Progenitor cell of endocrine pancreas (in vitro differentiated cells): ENCODE measurements at places on chromosomes 1 and 21.

DNA sequence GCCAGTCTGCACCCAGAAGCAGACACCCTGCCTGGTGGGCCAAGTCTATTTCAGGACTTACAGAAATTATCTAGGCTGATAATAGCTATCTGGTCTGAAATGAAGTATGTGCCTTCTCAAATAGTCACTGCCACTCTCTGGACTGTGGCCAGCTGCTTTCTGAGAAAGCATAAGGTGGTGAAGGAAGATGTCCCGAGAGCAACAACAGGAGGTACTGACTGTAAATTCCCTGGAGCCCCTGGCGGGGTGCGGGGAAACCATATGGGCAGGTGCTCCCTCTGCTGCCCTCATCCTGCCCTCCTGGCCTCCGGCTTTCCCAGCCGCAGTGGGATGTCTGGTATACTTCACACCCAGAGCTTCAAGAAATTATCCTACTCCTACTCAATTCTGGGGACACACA, 86.8 kb downstream of the TGFBR3 start:
- DNase-seq: no peak

GRCh38 chr1:94819945-94820746, at the start of gene SLC44A3:
TSS of gene SLC44A3 (plus strand) at chr1:94820357. CDS start at chr1:94820452, 95 bp downstream.
- DNase-seq: peak; percentile 59

DNA sequence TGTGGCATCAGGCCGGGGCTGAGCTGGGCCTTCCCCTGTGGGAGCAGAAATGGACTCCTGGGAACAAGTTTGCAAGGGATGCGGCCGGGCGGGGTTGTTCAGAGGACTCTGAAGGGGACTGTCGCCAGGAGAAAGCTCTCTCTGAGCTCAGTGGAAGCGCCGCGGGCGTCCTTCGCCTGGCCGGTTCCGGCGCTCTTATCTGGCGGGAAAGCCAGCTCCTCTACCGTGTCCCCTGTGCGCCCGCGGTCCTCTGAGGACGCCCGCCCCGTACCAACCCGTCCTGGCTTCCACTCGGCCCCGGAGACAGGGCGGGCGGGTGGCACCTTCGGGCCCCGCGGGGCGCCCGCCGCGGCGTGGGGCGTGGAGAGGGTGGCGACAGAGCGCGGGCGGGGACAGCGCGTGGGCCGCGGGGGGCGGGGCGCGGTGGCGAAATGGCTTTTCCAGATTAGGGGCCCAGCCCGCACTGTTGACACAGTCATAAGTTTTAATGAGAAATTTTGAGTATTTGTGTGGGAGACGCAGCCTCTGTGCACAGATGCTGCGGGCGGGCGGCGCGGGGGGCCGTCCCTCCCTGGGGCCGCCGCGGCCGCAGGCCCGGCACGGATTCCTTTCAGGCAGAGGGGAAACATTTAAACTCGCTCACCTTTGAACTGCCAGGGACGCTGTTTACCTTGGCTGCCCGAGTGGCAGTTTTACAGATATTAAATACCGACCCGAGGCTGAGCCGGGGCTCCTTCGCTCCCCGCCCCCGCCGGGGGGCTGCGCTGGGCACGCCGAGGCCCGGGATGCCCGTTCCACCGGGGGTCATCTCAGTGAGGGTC, 70.2 kb downstream of the FOXD2 start:
- peak; percentile 16 for DNase-seq

GRCh38 chr1:24643363-24644099, 429 bp downstream of the SRRM1 start:
- DNase-seq: no peak

- no peak for DNase-seq
Observed at GRCh38 chr1:228091084-228091483, 8.6 kb downstream of the ARF1 start.

GRCh38 chr1:1120866-1121591, 5.1 kb upstream of the C1orf159 start:
- DNase-seq: no peak

DNA sequence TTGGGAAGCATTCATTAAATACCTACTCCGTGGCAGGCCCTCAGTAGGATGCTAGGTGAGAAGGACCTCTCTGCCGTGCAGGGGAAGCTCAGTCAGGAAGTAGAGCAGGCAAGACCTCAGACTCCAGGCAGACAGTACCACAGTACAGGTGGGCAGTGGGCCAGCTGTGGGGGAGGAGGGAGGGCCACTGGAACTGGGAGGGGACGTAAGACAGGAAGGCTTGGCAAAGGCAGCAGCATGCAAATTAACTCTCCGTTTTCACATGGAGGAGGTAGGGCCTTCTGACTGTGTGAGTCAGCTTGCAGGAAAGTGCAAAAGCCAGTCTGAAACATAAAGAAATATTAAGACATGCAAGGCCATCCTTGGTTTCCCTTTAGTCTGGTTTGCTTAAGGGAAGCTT, 157.7 kb downstream of the TRIM33 start:
- no peak for DNase-seq

GRCh38 chr1:23344987-23345472, 946 bp upstream of the HNRNPR start:
- no peak for DNase-seq

- no peak for DNase-seq
Observed at GRCh38 chr1:192045131-192045530, 113.1 kb upstream of the RGS18 start.

DNA sequence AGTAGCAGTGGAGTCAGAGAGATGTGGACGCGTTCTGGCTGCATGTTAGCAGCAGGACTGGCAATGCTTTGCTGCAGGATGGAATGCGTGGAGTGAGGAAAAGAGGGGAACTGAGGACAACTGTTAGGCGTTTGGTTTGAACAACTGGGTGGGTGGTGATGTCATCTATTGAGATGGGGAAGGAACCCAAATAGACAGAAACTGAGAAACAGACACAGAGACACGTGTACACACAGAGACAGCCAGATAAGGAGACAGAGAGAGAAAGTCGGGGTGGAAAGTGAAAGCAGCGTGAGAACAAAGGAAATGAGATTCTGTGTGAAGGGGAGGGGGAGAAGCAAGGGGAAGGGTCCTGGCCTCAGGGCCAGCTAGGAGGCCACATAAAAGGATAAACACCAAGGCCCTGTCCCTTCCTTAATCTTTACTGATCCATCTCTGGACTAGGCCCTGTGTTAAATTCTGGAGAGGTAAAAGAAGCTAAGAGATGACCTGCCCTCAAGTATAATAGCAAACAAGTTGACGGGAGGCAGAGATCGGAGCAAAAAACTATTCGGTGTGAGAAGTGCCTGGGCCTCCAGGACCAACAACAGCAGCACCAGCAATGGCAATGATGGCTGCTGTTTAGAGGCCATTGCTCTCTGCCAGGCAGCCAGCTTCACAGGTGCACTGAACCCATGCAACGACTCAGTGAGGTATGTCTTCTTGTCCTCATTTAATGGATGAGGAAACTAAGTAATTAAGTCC, 31.6 kb downstream of the VWA5B1 start:
- DNase-seq: no peak

- DNase-seq: no peak
Observed at GRCh38 chr1:189432753-189433152, 1044.9 kb downstream of the BRINP3 start.

DNA sequence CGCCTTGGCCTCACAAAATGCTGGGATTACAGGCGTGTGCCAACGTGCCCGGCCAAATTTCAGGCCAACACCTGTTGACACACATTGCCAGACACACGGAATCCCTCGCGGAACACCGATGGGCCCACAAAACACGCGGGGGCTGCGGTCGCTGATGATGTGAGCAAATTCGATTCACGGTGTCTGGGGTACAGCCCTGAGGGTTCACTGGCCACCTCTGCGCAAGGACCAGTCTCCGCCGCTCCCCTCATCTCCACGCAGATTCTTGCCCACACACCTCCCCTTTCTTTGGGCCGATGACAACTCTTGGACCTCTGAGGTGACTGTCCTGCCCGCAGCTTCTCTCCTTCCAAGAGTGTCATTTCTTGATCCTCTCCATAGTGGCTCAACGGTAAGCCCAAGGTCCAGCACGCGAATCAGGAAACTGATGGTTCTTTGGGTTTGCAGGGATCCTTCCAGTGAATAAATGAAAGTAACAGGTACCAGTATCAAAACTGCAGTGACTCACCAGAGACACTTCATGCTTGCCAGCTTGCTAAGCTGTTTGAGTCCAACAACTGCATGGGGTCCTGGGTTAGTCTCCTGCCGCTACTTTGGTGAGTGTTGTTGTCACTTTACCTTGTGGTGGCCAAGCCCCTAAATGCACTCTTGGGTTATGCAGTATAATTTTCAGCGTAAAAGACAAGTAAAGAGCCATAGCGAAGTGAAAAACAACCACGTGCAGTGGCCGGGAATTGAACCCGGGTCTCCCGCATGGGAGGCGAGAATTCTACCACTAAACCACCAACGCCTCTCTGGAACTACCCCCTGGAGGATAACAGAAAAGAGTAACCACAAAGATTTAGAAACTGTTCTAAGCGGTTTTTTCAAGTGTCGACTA, 11.0 kb upstream of the RNU1-3 start:
- no peak for DNase-seq

GRCh38 chr1:28110555-28110954, 22.1 kb upstream of the EYA3 start:
- DNase-seq: no peak

DNA sequence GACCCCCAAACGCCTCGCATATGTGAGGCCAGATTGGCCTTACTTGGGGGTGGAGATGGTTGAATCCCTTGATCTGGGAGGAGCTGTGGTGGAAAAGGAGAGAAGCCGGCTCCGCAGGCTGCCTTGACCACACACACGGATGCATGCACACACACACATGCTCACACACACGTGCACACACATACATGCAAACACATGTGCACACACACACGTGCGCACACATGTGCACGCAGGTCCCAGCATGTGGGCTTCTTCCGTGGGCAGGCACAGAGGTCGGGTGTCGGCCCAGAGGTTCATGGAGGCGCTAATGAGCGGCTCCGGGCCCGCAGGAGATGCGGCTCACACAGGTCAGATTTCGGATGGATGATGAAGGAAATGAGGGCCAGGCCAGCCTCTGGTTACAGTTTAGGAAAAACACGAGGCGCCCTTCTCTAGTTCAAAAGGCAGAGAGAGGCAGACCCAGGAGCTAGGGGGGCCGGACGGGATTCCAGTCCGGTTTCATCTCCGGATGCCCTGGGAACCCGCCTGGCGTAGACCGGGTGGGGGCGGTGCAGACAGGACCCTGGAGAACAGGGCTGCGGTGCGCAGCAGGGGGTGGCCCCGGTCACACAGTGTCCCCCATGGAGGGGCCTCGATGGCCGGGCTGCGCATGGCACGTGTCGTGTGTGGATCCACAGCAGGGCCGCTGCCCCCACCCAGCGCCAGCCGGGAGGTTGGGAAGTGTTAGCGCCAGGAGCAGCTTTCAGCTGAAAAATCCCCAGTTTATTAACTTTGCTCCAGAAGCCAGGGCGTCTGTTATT, 91.1 kb upstream of the ACTRT2 start:
- DNase-seq: no peak

DNA sequence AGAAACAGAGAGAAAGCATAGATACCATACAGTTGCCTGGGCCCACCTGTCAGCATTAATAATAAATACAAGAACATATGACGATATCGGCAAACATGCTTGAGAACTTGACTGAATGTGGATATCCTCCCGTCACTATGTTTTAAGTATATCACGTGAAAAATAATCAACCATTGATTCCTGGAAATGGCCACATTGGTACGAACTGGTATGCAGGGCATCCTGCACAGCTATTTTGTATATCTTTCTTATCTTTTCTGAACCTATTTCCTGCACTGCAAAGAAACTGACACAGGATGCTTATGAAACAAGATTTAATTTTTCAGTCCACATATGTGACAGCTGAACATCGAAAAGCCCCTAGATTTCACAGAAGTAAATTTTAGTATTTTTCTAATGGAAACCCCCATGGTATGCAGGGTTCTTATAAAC, 22.8 kb upstream of the RGS1 start:
- DNase-seq: no peak

DNA sequence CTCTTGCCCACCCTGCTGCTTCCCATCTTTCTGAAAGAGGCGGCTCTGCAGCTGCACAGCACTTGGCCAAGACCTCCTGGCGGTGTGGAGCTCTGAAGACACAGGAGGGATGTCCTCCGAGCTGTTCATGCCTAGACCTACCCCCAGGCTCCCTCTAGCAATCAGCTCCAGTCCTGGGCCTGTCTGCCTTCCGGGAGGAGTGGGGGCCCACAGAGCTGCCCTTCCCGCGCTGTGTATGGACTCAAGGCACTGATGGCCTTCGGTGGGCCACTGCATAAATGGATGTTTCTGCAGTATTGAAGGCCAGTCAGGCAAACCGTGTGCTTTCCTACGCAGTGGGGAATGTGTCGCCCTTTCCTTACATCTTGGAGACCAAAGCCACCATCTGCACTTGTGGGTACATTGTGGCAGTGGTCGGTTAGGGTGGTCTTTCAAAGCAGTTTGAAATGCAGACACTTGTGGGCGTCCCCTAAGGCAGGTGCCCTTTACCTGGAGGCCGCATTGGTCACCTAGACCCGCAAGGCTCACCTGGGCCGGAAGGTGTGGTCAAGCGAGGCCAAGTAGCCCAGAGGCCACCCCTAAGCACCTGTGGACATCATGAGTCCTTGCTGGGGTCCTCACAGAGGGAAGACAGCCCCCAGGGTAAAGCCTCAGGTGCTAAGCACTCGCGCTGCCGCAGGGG, 912 bp upstream of the PKNOX1 start:
- no peak for DNase-seq

DNA sequence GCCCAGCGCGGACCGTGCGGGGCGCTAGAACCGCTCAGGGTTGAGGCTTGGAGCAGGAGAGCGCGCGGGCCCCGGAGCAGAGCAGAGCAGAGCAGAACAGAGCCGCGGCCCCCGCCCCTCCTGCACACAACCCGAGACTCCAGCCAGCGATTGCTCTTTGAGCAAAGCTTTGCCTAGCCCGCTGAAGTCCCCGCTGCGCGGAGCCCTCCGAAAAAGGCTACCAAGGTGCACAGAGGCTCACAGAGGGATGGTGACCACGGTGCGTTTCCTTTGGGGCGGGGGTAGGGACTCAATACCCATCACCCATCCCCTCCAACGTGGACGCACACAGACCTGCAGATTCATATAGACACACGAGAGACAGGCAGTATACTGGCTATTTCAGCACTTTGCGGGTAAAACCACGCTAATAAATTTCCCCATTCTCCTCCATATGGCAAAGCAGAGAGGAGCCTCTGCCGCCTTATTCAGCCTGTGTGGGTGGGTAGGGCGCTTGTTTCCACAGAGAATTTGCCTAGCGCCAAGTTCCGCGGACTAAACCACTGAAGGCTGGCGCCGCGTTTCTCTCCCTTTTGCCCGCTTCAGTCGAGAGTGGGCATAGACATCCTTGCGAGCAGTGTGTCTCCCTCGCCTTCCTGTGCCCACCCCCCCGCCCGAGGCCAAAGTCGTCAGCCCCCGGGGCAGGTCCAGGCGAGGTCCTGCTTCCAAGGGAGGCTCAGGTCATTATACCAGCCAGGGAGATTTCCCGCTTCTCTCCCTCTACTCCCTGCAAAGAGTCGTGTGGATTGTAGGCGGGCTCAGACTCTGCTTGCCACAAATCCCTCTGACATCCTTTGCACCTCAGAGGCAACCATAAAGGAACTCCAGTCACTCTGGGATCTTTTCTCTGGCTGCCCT, 8.5 kb downstream of the HLX start:
- DNase-seq: no peak
